ENCODE measurements at places on chromosomes 16 and 17.

GRCh38 chr16:55222486-55222885 is 101.5 kb upstream of the IRX6 start:
- no peak for DNase-seq

- no peak for DNase-seq
Observed at GRCh38 chr17:62692159-62692651, 64.7 kb downstream of the MRC2 start.

DNA sequence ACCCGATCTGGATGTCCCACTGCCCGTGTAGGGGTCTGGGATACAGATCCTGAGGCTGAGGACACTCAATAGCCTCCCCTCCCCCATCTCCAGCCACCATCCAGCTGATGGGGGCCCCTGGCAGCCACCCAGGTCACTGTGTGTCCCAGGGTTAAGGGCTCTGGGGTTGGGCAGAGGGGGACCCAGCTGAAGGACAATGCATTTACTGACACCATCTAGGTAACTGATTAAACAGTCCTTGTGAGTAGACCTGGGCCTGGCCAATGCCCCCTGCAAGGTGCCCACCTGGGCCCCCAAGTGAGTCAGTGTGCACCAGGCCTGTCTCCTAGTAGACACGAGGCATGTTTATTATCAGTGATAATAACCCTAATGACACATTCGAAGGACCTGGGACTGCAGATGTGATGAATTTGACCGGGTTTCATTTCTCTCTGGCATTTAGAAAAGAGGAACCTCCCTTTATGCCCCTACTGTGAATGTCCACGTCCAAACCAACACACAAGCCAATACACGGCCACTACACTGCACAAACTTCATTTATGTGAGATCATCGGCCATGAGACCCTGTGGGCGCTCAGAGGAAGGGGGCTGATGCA is 261.9 kb upstream of the FOXF1 start:
- no peak for DNase-seq

DNA sequence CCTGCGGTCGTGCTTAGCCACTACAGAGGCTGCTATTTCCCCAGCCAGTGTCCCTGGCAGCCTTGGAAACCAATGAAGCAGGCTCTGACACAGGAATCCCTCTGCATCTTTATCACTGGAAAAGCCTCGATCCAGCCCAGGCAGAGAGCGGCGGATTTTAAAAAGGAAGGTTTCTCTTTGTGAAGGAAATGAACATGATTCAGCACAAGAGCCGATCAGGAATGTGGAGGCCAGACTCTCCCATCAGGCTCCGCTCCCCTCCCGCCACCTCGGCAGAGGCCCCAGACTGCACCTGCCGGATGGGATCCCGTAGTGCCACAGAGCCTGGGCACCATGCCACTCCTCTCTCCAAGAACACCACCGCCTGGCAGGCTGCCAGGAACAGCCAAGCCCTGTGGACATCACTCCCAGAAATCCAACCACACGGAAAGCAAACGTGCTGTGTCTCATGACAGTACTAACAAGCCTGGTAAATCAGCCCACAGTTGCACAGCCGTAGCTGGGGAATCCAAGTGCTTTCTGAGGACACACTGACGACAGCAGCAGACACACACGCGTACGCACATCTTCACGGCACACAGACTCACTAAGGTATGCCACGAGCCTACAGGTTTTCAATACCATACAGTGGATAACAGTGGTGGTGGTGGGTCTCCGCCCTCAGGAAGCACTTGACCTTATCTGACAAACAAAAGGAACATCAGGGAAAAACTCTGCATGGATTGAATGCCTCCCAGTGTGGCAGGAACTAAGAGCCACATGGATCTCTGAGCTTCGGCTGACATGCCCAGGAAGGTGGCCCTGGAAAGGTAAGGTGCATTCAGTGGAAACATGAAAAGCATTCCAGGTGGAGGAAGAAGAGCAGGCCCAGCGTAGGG is 5.4 kb downstream of the LRRC75A start:
- no peak for DNase-seq

DNA sequence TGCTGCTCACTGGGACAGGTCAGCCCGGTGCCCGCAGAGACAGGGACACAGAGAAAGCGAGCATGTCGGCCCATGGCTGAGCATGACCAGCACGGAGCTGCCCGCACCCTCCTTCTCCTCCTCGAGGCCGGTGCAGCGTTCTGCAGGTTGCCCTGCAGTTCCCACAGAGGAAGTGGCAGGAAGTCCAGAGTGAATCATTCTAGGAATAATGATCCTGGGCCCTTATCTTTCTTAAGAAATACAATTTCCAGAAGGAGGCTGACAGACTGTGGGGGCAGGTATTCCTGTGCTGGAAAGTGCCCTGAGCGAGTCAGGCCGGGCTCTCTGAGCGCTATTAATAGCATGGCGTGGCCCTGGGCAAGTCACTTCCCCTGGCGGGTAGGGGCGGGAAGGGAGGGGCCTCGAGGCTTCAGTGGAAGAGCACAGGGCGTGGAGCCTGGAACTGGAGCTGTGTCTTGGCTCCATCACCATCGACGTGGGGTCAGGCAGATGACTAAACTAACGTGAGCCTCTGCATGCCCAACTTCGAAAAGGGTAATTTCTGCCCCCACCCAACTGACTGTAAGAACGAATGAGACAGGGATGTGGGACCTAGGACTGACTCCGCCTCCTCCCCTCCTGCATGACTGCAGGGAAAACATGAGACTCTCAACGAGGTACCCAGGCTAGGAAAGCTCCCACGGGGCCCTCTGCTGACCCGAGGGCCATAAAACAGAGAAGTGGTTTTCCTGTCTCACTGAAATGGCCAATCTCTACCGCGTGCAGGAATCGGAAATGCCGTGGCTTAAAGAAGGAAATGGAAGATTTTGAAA is 9.8 kb downstream of the TMEM204 start:
- DNase-seq = peak; percentile 61

GRCh38 chr17:55564081-55564480 is 52.8 kb upstream of the SMIM36 start:
- no peak for DNase-seq

- no peak for DNase-seq
Observed at GRCh38 chr17:28485049-28485448, 11.6 kb downstream of the SLC13A2 start.

- no peak for DNase-seq
Observed at GRCh38 chr16:55487048-55487803, 8.2 kb downstream of the MMP2 start.

GRCh38 chr17:7204828-7205461 is 14.7 kb downstream of the DLG4 start:
- DNase-seq = peak; percentile 93

GRCh38 chr17:16662936-16663335 is 9.3 kb upstream of the ZNF624 start:
- no peak for DNase-seq

GRCh38 chr16:30961384-30961783 is 3.8 kb downstream of the SETD1A start:
- no peak for DNase-seq

DNA sequence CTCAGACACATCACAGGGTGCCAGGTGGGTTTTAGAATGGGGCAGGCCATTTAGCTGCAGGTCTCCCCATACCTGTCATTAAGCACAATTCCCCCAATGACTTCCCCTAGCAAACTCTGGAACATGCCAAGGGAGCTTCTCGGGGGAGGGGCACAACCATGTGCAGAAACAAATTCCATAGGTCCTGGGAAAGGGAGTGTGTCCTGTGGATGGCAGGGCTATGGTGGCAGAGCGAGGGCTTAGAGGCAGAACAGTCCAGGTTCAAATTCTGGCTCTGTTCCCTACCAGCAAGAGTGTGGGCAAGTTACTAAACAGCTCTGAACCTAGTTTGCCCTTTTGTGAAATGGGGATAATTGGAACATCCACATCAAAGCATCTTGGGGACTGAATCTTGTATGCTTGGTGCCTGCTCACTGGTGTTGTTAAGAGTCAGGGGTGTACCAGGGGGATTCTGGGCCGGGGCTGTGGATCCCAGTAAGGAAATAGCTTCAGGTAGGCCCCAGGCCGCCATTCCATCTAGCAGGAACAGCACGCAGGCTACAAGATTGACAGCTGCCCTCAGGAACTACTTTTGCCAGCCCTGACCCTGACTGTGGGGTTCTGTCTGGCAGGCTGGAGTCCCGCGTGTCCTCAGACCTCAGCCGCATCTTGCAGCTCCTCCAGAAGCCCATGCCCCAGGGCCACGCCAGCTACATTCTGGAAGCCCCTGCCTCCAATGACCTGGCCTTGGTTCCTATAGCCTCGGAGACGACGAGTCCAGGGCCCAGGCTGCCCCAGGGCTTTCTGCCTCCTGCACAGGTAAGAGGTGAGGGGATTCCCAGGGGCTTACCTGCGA is 5.6 kb upstream of the DCAF7 start:
- no peak for DNase-seq

GRCh38 chr16:78375055-78375679 is 275.7 kb downstream of the WWOX start:
- DNase-seq = no peak

- DNase-seq = no peak
Observed at GRCh38 chr16:80671281-80671849, 130.6 kb downstream of the DYNLRB2 start.

DNA sequence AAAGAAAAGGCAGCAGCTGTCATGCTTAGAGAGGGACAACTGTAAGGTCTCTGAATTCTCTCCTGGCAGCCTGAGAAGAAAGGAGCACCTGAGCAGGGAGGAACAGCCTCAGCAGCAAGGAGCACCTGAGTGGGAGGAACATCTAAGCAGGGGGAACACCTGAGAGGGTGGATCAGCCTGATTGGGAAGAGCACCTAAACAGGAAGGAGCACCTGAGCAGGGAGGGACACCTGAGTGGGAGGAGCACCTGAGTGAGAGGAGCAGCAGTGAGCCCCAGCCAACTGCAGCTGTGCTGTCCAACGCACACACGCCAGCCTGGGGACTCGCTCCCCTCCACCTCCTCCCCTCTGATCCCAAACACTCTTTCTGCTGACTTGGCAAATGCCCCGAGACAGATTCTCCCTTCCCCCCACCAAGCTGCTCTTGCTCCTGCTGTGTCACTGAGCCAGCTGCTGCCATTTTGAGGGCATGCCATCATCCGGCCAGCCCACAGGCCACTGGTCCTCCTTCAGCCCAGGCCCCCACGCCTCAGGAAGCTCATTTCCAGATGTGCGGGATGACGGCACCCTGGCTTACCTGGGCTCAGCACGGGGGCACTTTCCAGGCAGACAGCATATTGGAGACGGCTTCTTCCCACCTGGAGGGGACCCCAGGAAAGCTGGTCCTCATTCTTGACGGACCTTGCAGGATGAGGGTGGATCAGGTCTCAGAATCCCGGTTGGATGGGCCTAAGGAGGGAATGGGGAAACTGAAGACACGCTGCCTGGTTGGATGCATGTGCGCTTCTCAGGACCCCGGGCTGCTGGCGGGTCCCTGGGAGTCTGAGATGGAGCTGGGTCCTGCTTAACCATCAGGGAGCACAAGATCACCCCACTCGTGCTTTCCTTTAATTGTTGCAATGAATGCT is 57.7 kb upstream of the RBFOX3 start:
- no peak for DNase-seq

DNA sequence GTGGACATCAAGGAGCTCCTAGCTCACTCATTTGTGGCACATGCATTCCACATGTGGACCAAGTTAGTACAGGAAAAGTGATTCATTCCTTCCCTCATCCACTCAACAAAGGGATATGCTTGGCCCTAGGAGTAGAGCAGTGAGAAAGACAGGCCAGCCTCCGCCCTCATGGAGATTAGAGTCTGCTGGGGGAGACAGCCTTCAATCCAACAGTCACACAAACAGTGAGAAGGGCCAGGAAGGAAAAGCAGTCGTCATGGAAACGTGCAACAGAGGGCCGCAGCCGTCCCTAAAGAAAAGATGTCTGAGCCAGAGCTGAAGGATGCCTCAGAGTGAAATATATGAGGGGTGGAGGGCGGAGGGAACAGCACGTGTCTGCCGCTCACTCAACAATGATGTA is 109.9 kb downstream of the VPS53 start:
- DNase-seq = no peak

GRCh38 chr17:34739386-34739785 is 160.0 kb downstream of the TMEM132E start:
- DNase-seq = no peak

DNA sequence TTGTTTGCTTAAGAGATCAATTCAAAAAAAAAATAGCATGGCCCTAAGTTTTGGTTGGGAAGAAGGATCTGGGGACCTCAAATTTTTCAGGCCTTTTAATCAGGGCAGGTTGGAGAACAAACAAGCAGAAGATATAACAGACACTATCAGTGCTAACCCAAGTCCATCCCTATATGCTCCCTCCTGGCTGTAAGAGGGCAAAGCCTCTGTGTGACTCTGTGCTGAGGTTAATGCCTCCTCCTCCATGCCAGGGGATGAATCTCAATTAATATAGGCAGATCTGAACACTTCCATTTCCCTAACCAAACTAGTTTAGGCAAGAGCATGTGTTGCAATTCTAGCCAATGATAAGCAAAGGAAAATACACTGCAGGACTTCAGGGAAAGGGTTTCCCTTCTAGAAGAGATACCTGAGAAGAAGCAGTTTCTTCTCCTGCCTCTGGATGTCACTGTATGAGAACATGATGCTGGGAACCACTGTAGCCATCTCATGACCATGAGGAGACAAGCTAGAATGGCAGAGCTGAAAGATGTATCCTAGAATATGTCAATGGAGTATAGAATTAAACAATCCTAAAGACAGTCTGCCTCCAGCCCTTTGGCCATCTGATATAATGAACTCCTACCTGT is 76.0 kb downstream of the CHD9NB start:
- no peak for DNase-seq

- no peak for DNase-seq
Observed at GRCh38 chr16:1809281-1809801, 15.8 kb upstream of the IGFALS start.

DNA sequence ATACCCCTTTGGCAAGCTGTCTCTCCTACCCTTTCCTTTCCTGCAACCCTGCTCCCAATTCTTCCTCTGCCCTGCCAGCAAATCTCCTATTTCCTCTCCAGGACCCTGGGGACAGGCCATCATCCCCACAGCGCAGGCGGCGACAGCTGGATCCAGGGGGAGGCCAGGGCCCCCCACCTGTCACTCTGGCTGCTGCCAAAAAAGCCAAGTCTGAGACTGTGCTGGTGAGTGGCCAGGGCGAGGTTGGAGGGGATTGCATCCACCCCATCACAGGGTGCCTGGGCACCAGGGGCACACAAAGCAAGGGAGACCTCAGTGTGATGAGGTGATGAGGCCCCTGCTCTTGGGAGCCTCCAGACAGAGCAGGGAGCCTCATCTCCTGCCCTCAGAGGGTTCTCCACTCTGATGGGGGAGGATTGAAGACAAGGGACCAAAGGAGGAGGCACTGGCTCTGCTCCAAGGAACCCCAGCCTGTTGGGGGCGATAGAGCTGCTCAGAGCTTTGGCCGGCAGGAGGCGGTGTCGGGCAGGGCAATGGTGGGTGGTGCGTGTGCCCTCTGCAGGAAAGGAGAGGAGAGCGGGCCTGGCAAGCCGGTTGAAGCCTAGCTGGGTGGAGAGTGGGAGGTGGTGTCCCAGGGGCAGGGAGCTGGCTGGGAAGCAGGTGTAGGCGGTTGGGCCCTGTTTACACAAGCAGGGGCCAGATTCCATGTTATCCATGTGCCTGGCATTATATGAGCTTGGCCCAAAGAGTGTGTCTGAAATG is 15.6 kb upstream of the PDK2 start:
- DNase-seq = peak; percentile 17

GRCh38 chr17:74373838-74374606 is 6.7 kb downstream of the GPR142 start:
- DNase-seq = no peak

Data from CD4-positive, alpha-beta T cell treated with Interleukin-6 for 4 hours (primary cell).